A673 (cell line): ENCODE measurements at places on chromosomes 4 and X. TPM values are rescaled to one million over a fixed set of nuclear protein-coding genes. Genes with fewer than 3 reads are reported as not detected.

DNA sequence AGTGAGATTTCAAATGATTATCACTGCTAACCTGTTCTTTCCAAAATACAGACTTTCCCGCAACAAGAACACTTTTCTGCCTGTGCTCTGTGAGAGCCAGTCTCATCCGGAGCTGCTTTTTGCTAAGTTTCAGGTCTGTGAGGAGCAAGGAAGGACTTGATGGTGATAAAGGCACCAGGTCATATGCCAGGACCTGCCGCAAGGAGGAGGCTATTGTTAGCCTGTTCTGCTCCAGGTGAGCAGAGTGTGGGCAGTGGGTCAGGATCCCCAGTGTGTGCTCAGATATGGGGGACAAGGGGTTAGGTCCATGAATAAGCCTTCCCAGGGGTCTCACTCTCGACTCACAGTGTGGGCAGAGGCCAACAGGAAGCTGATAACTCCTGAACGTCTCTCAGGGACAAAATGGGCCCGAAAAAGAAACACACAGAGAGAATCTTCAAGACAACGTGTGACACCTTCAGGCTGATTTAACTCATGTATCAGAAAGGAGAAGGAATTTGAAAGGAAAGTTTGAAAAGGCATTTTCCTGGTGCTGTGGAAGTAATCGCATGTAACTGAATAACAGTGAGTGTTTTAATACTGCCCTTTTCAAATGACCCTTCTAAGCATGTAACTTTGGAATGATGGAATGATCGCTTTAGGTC lies 57.7 kb upstream of the PDLIM3 start:
- peaks cover 31% of the 10 kb centered on the region for H3K27me3 ChIP-seq
- no peak for DNase-seq
- H3K4me3 ChIP-seq: no peak overlapping the region
- H3K27ac ChIP-seq: no peak overlapping the region

GRCh38 chr4:123114915-123115756 lies 192.7 kb upstream of the NUDT6 start:
- DNase-seq: no peak
- H3K4me1 ChIP-seq: peaks cover 1% of the 10 kb centered on the region

BTC gene
- total RNA-seq: 0.11 TPM in 1 of 2 replicates, not detected in the other

- no peak overlapping the region for H3K27ac ChIP-seq
- no peak for DNase-seq
- H3K27me3 ChIP-seq: peaks cover 3% of the 10 kb centered on the region
- no peaks in the 10 kb centered on the region for H3K36me3 ChIP-seq
Observed at GRCh38 chr4:24024605-24025004, 134.8 kb upstream of the PPARGC1A start.

- no peaks in the 10 kb centered on the region for H3K4me1 ChIP-seq
- no peaks in the 10 kb centered on the region for H3K27me3 ChIP-seq
- DNase-seq: no peak
Observed at GRCh38 chr4:100983426-100983825, 363.9 kb downstream of the PPP3CA start.

SPANXN3 gene
- not detected in 2 replicates for total RNA-seq

- peaks cover 25% of the 10 kb centered on the region for H3K4me1 ChIP-seq
- no peaks in the 10 kb centered on the region for H3K27me3 ChIP-seq
- H3K27ac ChIP-seq: peak overlapping the region; percentile 21
- H3K36me3 ChIP-seq: peaks cover 22% of the 10 kb centered on the region
Observed at GRCh38 chr4:145177511-145177905, 2.9 kb downstream of the OTUD4 start.

DNA sequence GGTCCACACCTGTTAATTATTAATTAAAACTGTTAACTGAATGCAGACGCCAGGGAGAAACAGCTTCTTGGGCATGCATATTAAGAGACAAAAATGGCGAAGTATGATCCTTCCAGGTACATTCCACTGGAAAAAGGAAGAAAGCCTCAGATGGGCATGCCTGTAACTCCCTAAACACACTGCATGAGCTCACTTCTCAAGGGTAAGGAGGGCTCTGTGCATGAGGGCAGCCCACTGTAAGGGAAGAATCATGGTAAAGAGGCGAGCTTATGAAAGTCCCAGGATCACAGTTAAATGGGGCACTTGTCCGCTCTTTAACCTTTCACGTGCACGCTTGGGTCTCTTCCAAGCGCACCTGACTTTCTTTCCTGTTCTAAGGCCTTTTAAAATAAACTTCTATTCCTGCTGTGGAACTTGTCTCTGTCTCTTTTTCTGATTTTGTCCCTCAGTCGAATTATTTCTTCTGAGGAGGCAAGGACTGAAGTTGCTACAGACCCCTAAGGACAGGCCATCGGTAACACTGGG lies 321.7 kb downstream of the PPP1R2C start:
- H3K4me3 ChIP-seq: no peak overlapping the region
- H3K27me3 ChIP-seq: no peaks in the 10 kb centered on the region
- H3K4me1 ChIP-seq: no peaks in the 10 kb centered on the region
- H3K27ac ChIP-seq: no peak overlapping the region

DNA sequence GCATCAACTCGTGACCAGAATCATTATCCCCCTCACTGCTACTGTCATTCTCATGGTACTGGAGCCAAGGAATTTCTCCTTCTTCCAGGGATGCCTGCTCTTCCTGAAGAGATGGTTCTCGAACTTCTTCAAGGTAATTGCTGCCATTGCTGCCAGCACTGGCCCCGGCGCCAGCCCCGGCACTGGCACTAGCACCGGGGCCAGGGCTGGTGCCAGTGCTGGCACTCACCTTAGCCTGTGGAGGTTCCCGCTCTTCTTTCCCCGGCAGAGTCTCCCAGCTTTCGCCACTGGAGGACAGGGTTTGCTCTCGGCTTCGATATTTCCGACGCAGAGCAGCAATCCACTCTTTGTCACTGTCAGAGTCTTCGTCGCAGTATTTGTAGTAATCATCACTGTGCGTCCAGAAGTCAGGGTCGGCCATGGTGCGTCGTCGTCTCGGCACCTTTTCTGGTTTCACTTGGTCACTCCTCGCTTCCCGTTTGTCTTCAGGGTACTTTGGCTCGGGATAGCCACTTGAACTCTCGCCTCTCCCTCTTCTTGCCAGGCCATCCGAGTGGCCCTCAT lies 3.4 kb downstream of the PJA1 start:
- no peak overlapping the region for H3K4me3 ChIP-seq
- no peak for DNase-seq
- H3K4me1 ChIP-seq: peaks cover 12% of the 10 kb centered on the region

ETDB gene
- total RNA-seq: not detected in 2 replicates

- no peaks in the 10 kb centered on the region for H3K4me1 ChIP-seq
- H3K27me3 ChIP-seq: no peaks in the 10 kb centered on the region
- peaks cover 2% of the 10 kb centered on the region for H3K36me3 ChIP-seq
- no peak overlapping the region for H3K4me3 ChIP-seq
- H3K27ac ChIP-seq: no peak overlapping the region
- no peak for DNase-seq
Observed at GRCh38 chrX:153459986-153460385, 10.4 kb downstream of the HAUS7 start.

DNA sequence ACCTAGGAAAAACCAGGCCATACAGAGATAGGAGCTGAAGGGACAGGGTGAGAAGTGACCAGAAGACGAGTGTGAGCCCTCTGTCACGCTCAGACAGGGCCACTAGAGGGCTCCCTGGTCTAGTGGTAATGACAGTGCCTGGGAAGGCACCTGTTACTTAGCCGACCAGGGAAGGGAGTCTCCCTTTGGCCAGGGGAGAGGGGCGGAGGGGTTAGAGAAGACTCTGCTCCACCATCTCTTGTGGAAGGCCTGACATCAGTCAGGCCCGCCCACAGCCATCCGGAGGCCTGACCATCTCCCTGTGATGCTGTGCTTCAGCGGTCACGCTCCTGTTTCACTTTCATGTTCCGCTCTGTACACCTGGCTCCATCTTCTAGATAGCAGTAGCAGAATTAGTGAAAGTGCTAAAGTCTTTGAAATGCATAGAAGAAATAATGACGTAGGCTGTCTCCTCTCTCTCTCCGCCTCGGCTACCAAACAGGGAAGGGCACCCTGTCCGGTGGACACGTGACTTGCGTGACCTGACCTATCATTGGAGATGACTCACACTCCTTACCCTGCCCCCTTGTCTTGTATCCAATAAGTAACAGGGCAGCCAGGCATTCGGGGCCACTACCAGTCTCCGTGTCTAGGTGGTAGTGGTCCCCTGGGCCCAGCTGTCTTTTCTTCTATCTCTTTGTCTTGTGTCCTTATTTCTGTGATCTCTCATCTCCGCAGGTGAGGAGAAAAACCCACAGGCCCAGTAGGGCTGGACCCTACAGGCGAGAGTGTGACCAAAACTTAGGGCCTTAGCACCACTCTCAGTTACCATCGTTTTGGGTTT lies 26.7 kb downstream of the HTT-AS start:
- DNase-seq: peak; percentile 58
- no peaks in the 10 kb centered on the region for H3K27me3 ChIP-seq
- H3K4me1 ChIP-seq: no peaks in the 10 kb centered on the region
- H3K27ac ChIP-seq: no peak overlapping the region
- no peak overlapping the region for H3K4me3 ChIP-seq

- H3K4me1 ChIP-seq: no peaks in the 10 kb centered on the region
- no peak overlapping the region for H3K27ac ChIP-seq
- DNase-seq: no peak
- H3K4me3 ChIP-seq: no peak overlapping the region
Observed at GRCh38 chr4:7286170-7286569, 93.8 kb downstream of the SORCS2 start.

SSR4 gene
- total RNA-seq: 205 and 214 TPM in 2 replicates

RBMX2 gene
- 33.1 and 35.0 TPM in 2 replicates for total RNA-seq

DNA sequence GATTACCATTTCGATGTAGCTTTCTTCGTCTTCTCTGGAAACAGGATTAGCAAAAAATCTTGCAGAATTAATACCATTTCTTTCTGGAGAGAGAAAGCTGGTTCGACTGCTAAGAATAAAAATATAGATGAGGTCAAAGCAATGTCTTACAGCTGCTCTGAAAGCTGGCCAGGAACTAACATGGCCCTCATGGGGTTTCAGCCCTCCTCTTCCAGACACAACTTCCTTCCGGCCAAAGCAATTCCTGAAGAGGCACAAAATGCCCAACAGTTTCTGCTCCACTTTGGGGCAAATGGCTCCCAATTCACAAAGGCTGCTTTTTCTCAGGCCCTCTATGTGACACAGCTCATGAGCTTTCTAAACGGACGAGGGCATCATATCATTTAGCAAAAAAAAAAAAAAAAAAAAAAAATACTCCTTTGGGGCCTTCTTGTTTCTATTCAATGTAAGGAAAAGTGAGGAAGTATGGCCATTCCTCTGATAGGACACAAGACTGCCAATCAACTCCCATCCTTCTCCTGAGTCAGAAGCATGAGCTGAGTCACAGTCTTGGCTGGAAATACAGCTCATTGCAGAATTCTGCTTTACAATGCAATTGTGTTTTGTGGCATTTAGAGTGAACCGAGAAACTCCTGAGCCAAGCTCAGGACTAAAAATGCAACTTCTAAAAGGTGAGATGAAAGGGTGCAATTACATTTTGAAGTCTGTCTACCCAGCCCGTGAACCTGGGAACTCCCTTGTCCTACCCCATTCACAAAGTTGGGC lies 42.7 kb upstream of the CTAG2 start:
- no peak overlapping the region for H3K4me3 ChIP-seq

- DNase-seq: no peak
- no peaks in the 10 kb centered on the region for H3K27me3 ChIP-seq
- no peak overlapping the region for H3K4me3 ChIP-seq
- H3K4me1 ChIP-seq: no peaks in the 10 kb centered on the region
- no peak overlapping the region for H3K27ac ChIP-seq
Observed at GRCh38 chr4:139007640-139008039, 7.9 kb upstream of the NOCT start.

DNA sequence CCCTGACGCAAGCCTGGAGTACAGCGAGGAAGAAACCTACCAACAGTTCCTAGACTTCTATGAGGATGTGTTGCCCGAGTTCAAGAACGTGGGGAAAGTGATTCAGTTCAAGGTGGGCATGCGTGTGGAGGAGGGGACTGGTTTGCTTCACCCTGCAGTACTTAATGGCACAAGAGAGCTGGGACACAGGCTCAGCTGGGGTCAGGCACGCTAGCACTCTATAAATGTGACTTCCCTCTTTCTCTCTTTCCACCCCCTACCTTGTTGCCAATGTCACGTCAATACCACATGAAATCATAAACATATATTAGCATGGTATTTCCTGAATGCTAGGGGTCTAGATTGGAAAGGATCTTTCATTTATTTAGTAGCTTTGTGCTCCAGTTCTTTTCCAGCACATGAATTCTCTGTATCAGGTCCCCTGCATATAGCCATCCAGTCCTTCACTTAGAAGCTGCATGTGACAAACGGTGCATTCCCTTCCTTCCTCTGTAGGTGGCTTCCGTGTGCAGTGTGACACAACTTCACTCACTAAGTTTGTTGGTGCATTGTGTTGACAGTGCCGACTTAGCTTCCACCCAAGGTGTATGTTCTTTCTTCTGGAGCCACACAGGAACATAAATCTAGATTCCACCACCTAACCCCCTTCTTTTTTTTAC lies 25.6 kb downstream of the ZRSR2 start:
- peak; percentile 74 for DNase-seq
- peaks cover 7% of the 10 kb centered on the region for H3K4me1 ChIP-seq
- no peaks in the 10 kb centered on the region for H3K27me3 ChIP-seq
